ENCODE measurements at places on chromosomes 5 and 9.

DNA sequence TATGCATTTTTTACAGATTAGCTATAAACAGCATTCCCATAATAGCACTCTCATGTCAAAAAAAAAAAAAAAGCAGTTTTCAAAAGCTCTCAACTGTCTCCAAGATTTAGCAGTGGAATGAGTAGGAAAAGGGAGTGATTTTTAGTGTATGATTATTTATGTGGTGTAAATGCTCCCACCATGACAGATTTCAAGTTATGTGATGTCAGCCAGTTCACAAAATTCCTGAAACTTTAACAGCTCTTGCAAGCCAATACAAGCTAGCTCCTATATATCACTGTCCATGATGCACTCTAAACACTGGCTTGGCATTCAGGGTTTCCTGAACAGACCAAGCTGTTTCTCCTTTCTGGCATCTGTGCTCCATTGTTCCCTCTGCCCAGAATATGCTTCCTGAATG is 7.9 kb upstream of the ANKDD1B start:
- DNase-seq = no peak

- no peak for DNase-seq
Measured at GRCh38 chr9:126440940-126441339, 114.3 kb downstream of the MVB12B start.

GRCh38 chr5:83312663-83313062 is 158.9 kb upstream of the VCAN start:
- DNase-seq = no peak

- no peak for DNase-seq
Measured at GRCh38 chr9:91978740-91979414, 28.8 kb upstream of the ROR2 start.

DNA sequence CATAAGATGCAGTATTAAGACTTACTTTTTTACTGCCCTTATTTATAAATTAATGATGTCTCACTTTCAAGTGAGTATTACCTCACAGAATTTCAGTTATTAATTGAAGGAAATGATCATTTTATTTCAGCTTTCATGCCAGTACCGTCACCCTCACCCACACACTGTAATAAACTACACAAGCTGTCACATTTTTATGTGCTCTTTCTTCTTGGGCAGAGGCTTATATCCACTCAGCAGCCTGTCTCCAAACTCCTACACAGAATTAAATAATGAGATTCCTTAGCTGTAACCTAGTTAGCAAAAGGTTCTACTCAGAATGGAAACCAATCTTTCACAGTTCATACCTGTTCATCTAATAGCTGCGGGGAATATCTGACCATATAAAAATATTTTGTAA is 1915.8 kb upstream of the CDH6 start:
- DNase-seq = no peak

DNA sequence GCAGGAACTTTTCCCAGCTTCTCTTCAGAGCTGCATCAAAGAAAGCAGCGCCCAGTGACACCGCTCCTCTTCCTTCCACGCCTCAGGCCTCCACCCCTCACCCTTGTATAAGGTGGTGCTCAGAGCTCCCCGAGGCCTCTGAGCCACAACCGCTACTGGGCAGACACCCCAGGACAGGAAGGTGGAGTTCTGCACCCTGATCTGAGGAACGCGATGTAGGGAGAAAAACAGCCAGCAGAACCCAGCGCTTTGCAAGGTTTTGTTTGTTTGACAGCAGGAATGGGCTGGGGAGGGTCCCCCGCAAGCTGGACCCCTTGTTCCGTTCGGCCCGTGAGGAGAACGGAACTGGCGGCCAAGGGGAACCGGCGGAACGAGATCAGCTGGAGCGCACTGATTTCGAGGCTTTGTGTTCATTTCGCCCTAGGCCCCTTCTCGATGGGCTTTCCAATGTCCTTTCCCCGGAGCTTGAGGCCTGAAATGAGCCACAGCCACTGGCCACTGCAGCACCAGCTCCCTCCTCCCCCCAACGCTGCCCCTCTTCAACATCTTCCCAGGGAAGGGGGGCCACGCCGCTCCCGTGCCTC is 4.1 kb downstream of the EDF1 start:
- no peak for DNase-seq

All from stimulated activated CD4-positive, alpha-beta T cell treated with anti-CD3 and anti-CD28 coated beads, Interleukin-1b, Interleukin-23, amount 100 ng/mL, for 1 hour (primary cell).